ENCODE measurements at places on chromosomes 4 and X.

- DNase-seq = no peak
Measured at GRCh38 chr4:119559044-119559647, 69.5 kb downstream of the PDE5A start.

- DNase-seq = no peak
Measured at GRCh38 chr4:95213366-95213765, 335.4 kb downstream of the UNC5C start.

- DNase-seq = no peak
Measured at GRCh38 chr4:14729282-14730000, 272.8 kb upstream of the CPEB2 start.

DNA sequence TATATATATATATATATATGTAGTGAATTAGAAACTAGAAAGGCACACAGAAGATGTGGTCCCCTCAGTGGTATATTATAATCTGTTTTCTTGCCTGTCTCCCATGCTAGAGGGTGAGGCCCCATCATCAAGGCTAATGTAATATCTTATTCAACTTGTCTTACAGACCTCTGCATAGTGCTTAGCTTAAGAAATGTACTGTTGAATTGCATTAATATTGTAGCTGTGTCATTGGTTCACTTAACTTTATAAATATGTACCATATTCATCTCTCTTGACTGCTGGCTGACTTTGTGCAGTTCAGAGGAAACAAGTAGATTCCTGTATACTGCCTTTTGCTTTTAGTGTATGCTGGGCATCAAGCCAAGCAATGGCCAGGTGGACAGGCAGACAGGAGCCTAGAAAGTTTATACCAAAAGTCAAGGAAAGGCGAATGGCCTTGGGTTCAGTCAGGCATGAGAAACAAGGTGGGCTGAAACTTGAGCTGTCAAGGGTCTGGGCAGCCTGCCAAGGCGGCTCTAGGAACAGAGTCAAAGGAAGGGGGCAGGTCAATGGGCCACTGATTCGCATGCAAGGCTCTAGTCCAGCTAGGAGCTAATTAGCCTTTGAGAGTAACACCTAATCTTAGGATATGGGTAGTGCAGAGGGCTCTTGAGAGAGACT is 78.8 kb upstream of the LEF1 start:
- DNase-seq = no peak

DNA sequence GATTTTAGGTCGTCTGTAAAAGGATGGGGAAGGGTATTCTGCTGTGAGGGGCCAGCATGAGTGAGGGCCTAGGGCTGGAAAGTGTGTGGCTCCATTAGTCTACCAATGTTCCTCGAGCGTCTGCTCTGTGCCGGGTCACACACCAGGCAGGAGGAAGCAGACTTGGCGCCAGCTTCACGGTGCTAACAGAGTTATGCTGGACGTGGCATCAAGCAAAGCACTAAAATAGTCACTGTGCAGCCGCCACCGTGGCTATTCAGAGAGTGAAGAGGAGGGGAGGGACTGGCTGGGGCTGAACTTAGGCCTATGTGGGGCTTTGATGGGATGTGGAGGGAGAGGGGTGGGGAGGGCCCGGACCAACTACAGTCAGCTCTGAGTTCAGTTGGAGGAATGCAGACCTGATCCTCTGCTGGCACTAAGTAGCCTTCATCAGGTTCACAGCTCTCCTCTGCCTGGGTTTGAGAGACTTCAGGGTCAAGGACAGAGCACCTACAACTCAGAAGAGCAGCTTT is 83.9 kb upstream of the MSX1 start:
- no peak for DNase-seq

- DNase-seq = no peak
Measured at GRCh38 chr4:185218312-185218711, 8.9 kb downstream of the SNX25 start.

- DNase-seq = no peak
Measured at GRCh38 chr4:188316391-188316790, 177.2 kb downstream of the TRIML1 start.

GRCh38 chrX:109347632-109348031 is 134.3 kb downstream of the GUCY2F start:
- peak; percentile 1 for DNase-seq

DNA sequence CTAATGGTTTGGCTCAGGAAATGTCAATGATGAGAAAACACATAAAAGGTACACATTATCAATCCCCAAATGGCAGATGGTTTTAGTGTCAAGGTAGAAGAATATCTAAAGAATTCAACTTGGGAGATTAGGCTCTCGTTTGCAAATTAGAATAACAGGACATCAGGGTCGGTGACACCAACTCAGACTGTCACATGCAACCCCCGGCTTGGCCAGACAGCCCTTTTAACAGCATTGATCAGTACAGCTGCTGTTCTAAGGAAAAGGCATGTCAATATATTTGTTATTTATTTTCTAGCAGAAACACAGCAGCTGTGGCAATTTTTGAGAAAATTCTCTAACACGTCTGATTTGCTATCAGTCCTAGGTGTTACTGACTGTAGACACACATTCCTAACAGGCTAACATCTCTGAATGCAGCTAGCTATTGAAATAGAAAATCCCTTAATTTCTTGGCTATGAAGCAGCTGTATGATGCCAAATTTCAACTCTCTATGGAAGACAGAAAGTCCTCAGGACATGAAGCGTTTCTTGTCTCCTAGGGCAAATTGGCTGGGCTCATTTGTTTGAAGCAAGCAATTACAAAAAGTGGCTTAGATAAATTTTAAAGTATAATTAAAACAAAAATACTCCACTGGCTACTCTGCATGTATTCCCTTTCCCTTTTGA is 269.0 kb upstream of the CXXC4 start:
- no peak for DNase-seq

DNA sequence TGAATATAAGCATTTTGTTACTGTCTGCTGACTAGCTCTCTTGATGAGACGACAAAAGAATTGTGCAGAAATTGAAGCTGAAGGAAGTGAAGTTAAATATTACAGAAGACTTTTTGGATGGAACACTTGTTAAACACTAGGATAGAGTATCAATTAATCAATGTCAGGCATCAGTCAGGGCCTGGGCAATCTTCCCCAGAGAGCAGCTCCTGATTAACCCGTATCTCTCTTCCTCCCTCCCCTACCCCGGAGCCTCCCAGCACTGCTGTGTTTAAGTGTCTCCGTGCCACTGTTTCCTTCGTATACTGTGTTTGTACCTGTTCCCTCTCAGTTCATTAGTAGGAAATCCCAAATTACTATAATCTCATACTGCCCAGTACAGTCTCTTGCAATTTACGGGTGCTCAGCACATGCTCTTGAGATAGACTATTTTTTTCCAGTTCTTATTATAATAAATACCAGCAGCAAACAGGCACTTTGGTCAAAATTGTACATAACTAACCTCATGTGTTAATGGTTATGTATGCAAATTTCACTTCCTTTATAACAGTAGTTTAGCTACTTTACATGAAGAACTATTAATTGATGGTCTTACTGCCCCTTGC is 765.7 kb upstream of the FTHL17 start:
- no peak for DNase-seq

DNA sequence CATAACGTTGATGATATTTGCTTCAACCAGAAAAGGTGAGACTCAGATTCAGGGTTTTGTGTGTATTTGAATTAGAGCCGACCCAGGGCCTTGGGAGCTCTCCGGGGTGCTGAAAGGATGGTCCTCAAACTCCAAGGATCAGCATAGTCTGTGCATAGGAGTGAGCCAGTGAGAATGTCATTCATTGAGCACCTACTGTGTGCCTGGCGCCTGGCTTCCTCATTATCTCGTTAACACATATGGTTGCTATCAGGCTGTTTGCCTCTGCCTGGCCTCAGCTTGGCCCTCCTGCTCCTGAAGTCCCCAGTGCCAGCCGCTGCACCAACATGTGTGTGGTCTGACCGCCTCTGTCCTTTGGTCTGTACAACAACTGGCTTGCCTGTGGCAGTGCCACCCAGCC is 25.1 kb upstream of the JAKMIP1 start:
- DNase-seq = peak; percentile 40

DNA sequence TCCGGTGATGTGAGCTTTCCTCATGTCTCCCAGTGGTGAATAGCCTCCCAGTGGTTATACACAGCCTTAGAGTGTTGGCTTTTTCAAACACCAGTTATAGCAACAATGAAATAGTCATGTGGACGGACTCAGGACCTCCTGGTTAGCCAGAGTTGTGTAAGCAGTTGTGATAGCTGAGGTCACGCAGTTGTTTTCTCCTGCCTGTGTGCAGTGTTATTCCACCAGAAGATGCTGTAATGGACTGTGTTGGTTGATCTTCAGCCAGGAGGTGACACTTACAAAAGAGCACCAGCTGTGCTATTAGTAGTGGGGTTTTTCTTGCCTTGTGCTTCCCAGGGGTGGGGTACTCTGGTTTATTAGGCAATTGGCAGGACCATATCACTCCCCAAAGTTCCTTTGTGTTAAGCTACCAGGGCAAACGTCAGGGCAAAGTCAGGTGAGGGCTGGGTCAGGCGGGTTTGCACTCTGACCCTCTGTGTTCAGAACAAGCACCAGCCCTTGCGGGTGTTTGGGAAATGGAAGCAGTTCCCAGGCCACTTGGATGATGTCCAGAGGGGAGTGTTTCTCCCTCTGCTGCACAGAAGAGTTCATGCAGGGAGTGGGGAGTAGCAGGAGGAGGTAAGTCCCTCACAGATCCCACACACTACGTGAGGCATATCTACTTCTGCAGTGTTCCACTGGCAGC is 252.6 kb downstream of the TMEM47 start:
- no peak for DNase-seq

- DNase-seq = peak; percentile 37
Measured at GRCh38 chrX:9466124-9466495, 1.3 kb downstream of the TBL1X start.

GRCh38 chr4:156228676-156229075 is 275.0 kb upstream of the CTSO start:
- no peak for DNase-seq

DNA sequence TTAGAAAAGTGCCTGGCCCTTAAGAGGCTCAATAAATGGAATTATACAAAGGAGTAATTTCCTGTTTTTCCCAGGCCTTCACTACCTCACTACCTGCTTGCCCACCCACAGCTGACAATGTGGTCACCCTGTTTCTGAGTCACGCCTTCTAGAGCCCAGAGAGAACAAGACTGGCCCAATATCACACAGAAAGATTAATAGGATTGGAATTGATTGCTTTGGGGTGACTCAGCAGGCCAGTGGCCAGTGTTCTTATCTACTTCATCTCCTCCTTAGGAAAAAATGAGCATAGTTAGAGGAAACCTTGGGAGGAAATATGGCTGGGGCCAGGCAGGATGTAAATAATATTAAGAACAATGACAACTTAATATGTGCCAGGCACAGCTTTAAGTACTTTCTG is 4.5 kb upstream of the FGF16 start:
- no peak for DNase-seq

- no peak for DNase-seq
Measured at GRCh38 chrX:135892781-135893180, 463 bp downstream of the CT45A10 start.

GRCh38 chr4:24112466-24112865 is 222.6 kb upstream of the PPARGC1A start:
- DNase-seq = no peak

GRCh38 chr4:84870398-84871163 is 95.9 kb downstream of the WDFY3 start:
- no peak for DNase-seq

DNA sequence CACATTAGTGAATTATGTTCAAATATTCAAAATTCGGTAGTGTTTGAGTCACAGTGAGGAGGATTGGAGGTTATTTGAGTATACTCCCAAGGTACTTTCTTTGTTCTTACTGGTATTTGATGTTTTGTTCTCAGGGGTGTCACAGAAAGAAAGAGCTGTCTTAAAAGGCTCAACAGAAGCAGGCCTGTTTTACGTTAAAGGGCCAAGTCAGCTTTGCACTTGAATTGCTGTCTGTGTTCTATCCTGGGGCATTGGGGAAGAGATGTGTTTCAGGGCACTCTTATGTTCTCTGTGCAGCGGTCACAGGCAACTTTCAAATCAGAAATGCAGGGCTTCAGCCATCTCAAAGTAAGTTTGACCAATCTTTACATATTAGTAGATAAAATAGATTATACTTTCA is 1113.1 kb upstream of the LCORL start:
- no peak for DNase-seq

DNA sequence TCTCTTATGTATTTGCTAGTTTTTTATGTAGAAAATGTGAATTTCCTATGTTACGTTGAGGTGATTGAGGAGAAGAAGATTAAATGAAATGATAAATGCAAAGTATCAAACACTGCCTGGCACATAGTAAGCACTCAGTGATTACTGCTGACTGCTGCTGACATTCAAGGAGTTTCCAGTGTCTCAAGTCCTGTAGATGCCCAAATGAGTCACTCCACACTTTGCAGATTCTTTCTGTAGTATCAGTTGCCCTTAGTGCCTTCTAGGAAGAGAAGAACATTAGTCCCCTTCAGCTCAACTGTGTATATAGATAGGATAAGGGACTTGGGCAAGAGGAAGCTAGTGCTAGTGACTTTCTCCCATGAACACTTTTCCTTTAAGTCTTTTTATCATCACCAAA is 240.5 kb upstream of the TEX13A start:
- no peak for DNase-seq

DNA sequence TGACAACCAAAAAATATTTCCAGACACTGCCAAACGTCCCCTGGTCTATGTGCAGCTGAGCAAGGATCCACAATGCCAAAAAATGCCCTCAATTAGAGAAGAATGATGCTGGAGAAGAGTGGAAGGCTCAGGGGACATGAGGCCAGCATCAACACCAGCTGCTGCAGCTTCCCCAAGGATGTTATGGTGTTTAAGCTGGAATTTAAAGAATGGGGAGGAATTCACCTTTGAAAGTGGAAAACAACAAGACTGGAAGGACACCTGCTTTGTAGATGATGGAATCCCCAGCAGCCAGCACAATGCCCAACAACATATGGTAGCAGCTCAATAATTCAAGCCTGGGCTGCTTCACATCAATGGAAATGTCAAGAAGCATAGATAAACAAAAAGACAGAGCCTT is 20.3 kb upstream of the SMPX start:
- DNase-seq = no peak

DNA sequence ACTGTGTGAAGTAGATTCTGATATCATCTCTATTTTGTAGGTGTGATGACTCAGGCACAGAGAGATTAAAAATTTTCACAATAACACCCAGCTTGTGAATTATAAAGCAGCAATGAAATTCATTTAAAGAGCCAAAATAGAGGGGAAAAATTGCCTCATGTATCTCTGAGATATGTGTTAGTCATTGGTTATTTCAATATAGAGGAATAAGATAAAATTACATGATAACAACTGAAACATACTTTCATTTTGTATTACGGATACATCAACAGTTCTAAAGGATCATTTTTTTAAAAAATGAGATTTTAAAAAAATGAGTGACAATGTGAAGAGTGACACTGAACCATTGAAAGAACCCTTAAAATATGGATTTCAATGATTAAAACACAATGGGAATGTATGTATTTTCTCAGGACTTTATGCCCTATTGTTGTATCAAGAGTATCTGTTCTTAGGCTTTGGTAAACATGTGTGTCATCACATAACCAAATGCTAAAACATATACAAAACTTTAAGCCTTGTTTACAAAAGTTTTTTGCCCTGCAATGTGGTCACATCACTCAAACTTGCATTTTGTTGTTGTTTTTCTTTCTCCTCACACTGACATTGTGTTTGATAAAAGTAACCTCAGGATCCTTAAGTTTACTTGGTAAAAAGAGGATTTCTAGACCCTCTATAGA is 221.3 kb downstream of the ANTXR2 start:
- DNase-seq = no peak

GRCh38 chr4:56321251-56321650 is 66.0 kb downstream of the AASDH start:
- no peak for DNase-seq

- no peak for DNase-seq
Measured at GRCh38 chrX:104166735-104167436, 633 bp downstream of the FAM199X start.

- no peak for DNase-seq
Measured at GRCh38 chr4:97121493-97121892, 1021.8 kb downstream of the STPG2 start.

GRCh38 chr4:76582074-76582816 is 147.2 kb downstream of the SHROOM3 start:
- DNase-seq = no peak
